ENCODE measurements at places on chromosomes 11 and 22.

DNA sequence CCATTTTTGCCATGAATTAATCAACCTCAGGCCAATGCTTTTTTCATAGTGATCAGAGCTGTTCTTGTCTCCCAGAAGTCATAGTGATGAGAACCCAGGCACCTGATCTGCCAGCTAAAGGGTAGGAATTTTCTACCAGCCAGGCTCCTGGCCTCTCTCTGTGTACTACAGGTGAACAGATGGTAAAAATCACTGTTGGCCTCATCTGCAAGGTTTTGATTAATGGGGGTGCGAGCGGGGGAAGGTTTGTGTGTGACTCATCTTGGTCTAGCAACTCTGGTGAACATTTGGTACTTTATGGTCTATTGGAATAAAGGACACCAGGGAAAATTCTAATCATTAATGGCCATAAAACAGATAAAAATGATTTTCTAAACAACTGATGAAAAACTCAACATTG lies 14.4 kb upstream of the APOL4 start:
- no peak for DNase-seq

GRCh38 chr11:102564110-102564509 lies 33.6 kb upstream of the MMP7 start:
- no peak for DNase-seq

DNA sequence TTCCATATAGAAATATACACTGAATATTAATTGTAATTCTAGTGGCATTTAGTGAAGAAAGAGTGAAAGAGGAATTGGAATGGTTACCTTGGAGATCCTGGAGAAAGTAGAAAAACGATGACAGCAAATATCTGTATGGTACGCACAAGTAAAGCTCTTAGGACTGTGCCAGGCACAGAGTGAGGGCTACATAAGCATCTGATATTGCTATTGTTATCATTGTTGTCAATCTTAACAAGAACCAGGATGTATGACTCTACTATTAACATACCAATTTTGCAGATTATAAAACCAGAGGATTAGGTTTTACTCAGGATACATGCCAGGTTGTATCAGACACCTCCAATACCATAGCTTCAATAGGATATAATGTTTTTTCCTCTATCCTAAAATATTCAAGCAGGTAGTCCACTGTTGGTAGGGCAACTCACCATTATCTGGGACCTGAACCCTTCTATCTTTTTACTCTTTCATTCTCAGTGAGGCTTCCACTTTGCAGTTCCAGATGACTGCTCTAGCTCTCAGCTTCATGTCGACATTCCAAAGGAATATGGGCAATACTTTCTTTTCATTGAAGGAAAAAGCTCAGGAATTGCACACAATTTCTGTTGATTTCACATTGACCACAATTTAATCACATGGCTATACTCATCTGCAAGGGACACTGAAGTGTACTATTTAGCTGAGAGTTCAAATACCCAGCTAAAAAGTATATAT lies 73.2 kb downstream of the RAB38 start:
- DNase-seq = no peak

GRCh38 chr11:98358551-98358950 lies 662.2 kb upstream of the CNTN5 start:
- DNase-seq = no peak

DNA sequence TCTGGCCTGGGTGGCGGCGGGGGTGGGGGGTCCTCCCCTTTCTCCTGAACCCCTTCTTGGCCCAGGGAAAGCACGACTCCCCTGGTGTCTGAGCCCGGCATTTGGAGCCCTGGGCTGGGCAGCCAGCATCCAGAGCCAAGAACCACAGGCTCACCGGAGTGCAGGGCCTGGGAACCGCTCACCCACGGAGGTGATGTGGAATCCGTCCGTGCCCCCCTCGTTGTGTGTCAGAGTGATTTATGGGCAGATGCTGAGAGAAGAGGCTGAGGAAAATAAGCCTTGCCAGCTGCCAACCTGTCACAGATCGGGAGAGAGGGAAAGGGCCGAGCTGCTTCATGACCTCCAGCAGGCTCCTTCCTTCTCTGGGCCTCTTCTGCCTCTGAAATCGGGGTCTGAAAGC lies 33.7 kb downstream of the WNT11 start:
- DNase-seq = no peak

GRCh38 chr22:49760630-49761571 lies 66.8 kb downstream of the BRD1 start:
- no peak for DNase-seq

- DNase-seq = no peak
Measured at GRCh38 chr11:119434591-119435330, 11.8 kb upstream of the THY1 start.

GRCh38 chr11:112637076-112637475 lies 324.1 kb upstream of the NCAM1 start:
- DNase-seq = no peak

DNA sequence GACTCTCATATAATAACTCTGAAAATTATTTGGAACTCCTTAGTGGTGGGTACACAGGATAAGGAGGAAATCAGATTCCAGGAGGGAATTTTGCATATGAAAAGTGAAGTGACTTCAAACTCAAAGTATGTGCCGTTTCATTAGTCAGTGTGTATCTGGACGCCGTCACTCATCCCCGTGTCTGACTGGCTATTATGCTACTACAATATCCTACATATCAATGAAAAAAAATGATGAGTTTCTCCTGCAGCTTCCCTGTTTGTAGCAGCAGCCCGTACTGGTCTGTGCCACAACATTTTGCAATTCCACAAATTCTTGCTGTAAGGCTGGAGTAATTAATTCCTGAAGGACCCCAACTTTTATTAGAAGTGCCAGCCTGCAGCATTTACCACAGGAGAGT lies 16.5 kb downstream of the WT1 start:
- DNase-seq = no peak

- no peak for DNase-seq
Measured at GRCh38 chr11:35326266-35326879, 93.0 kb downstream of the SLC1A2 start.

DNA sequence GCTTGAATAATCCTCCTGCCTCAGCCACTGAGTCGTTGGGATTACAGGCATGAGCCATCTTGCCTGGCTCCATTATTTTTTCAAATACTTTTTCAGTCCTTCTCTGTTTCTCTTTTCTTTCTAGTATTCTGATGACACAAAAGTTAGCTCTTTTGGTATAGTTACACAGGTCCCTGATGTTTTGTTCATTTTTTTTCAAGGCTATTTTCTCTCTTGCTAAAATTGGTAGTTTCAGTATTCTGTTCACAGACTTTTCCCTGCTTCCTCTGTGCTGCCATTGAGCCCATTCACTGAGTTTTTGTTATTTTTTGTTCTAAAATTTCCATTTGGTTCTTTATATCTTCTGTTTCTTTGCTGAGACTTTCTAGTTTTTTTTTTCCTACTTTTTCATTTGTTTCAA lies 166.5 kb downstream of the UVRAG start:
- DNase-seq = no peak

- peak; percentile 59 for DNase-seq
Measured at GRCh38 chr11:119363851-119364590, 17.5 kb downstream of the USP2 start.
